Kidney glomerular epithelial cell (primary cell): ENCODE measurements at places on chromosomes 4 and X.

- no peak for DNase-seq
Observed at GRCh38 chrX:1596676-1597344, 5.4 kb downstream of the AKAP17A start.

GRCh38 chrX:47645530-47645929 is 4.8 kb downstream of the ELK1 start:
- no peak for DNase-seq

DNA sequence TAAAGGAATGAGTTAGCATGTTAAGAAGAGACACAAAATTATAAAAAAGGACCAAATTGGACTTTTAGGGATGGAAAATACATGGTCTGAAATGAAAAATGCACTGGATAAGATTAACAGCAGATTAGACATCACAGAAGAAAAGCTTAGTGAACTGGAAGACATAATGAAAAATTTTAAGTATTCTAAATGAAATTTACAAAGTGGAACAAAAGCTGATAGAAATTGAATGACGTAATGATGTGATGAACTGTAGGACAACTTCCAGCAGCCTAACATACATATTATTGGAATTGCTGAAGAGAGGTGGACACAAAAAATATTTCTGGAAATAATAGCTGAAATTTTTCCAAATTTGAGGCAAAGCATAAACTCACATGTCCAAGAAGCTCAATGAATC is 39.6 kb upstream of the GPR173 start:
- DNase-seq: no peak

DNA sequence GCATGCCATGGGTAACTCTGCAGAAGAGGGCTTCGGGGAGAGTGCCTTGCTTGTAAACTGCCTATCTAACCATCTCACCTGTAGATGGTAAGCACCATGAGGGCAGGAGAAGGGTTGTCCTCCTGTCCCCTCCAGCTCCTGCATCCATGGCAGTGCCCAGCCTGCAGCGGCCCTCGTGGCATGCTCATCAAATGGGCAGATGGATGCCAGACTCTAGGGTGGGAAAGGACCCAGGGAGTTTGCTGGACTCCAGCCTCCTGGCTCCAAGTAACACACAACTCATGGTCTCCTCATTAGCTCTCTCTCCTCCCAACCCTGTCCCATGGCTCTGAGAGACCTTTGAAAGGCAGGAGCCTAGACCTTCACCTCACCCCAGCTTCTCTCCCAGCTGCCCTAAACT is 29.7 kb upstream of the CRMP1 start:
- DNase-seq: no peak

GRCh38 chr4:74223098-74223497 is 65.2 kb downstream of the MTHFD2L start:
- DNase-seq: no peak

GRCh38 chrX:74614093-74614909 is at the start of gene RLIM:
Gene RLIM (minus strand): TSS chrX:74614624. CDS start chrX:74595977, 18,647 bp downstream.
- peak; percentile 77 for DNase-seq

DNA sequence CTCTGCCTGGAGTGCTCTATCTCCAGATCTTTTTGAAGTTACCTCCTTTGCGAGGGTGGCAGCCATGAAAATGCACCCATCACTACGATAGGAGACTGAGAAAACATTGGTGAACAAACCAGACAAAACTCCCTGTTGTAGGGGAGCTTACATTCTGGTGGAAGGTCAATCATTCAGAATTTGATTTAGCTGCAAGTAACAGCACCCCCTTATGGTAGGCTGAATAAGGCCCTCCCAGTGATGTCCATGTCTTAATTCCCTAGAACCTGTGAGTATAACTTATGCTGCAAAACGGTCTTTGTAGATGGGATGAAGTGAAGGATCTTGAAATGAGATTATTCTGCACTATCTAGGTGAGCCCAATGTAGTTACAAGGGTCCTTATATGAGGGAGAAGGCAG is 5.6 kb upstream of the TEC start:
- no peak for DNase-seq

GRCh38 chr4:139300431-139301112 is 733 bp upstream of the NAA15 start:
- DNase-seq: peak; percentile 78

DNA sequence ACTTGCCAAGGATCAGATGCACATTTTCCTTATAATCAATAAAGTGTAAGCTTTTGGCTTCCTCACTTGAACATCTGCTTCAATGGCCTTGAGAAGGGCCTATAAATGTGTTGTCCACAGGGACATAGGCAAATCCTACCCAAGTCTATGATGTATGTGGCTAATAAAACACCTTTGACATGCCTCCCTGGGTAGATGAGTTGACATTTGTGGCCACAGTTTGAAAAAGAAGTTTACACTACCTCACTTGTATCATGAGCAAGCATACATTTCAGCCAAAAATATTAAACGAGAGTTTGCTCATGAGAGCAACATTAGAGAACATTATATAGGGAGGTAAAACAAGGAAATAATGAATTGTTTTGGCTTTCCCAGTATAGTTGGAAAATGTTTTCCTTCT is 1067.7 kb downstream of the C4orf33 start:
- DNase-seq: no peak

GRCh38 chrX:23720117-23720677 is 22.9 kb downstream of the ACOT9 start:
- DNase-seq: no peak

DNA sequence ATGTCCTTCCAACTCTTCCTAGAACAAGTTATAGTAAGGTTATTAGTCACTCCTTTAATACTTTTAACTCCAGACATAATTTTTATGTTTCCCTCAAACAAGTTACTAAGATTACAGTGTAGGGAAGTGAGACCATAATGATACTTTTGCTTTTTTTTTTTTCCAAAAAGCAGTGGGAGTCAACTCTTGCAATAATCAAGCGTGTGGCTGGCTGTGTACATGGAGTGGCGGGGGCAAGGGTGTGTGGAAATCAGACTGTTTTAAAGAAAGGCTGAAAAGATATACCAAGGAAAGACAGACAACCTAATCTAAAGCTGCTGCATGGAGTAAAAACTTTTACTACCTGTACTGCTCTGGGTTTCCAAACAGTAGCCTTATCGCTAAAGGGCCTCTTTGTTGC is 4.1 kb downstream of the NOA1 start:
- no peak for DNase-seq

DNA sequence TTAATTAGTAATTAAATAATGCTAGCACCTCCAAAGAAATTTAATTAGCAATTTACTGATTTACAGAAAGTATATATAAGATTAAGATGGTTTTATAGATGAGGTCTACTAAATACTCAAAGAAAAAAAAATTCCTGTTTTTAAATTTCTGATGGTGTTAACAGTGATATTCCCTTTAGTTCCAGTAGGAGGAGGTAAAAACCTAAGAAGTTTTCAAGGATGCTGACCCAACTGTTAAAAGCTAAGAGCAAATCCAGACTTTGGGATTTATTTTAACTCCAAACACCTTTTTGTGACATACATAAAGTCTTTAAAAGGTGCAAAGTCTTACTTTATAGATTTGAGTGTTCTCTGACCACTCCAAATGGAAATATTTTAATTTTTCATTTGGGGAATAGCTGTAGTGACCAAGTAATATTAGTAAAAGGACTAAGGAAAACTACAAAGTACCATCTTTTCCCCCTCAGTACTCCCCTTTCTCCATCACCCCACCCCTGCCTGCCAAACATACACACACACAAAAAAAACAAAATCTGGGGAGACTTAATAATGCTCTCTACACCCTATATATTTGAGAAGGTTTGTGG is 34.2 kb upstream of the CSN1S1 start:
- DNase-seq: no peak

- DNase-seq: peak; percentile 27
Observed at GRCh38 chr4:174467107-174467506, 55.2 kb downstream of the HPGD start.

- no peak for DNase-seq
Observed at GRCh38 chrX:1262369-1262768, 6.2 kb upstream of the CSF2RA start.

GRCh38 chr4:109295081-109295480 is 7.4 kb downstream of the COL25A1 start:
- no peak for DNase-seq

DNA sequence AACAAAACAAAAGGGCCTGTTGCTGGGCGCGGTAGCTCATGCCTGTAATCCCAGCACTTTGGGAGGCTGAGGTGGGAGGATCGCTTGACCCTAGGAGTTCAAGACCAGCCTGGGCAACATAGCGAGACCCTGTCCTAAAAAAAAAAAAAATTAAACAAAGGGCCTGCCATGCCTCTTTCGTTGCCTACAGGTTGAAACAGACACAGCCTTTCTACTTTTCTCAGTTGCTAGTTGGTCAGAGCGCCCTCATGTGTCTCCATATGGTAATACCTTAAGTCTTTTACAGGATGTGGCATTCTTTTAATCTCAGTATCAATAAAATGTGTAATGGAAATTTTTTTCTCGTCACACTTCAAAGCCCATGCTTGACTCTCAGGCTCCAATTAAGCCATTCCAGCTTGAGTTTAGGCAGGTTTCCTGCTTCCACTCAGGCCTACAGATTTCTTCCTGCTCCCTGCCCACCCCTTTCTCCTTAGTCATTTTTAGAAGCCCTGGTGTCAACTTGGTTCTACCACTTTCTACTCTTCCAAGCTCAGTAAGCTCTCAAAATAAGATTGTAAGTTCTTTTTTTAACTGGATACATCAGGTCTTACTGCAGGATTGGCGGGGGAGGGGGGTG is 4.6 kb upstream of the SOWAHD start:
- peak; percentile 5 for DNase-seq

GRCh38 chrX:65706041-65706828 is 38.8 kb downstream of the MSN start:
- DNase-seq: peak; percentile 65

GRCh38 chr4:129046055-129046959 is 47.0 kb downstream of the SCLT1 start:
- DNase-seq: no peak

DNA sequence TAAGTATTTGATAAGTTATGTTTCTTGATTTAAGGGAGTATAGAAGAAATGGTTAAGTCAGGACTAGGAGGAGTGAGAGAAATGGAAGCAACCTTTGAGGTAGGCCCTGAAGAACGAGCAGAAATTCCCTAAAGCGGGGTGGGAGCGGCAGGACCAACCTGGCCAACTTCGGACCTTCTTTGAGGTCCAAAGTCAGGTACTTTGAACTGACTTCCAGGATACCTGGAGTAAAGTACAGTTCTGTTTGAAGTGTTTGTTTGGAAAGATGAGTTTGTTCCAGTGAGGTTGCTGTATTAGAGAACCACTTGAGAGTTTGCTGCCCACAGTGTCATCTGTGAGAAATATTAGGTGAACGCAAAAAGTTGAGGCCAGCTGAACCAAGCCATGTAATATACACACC is 11.7 kb downstream of the RNF4 start:
- DNase-seq: no peak

GRCh38 chr4:75030028-75030427 is 97.1 kb downstream of the PARM1 start:
- DNase-seq: no peak

DNA sequence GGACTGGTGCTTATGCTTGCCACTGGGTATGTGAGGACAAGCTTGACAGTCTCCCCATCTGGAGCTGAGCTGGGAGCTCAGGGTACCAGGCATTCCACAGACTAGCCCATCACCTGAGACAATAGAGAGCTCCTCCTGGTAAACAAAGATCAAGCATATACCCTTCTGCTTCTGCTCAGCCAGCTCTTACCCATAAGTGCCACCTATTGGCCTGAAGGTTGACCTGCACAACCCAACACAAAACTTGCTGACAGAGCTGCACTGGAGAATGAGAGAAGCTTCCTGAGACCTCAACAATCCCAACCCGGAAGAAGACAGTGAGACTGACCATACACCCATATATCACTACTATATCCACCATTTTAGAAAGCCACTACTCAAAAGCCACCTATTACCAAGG is 1049.2 kb upstream of the INTU start:
- no peak for DNase-seq

DNA sequence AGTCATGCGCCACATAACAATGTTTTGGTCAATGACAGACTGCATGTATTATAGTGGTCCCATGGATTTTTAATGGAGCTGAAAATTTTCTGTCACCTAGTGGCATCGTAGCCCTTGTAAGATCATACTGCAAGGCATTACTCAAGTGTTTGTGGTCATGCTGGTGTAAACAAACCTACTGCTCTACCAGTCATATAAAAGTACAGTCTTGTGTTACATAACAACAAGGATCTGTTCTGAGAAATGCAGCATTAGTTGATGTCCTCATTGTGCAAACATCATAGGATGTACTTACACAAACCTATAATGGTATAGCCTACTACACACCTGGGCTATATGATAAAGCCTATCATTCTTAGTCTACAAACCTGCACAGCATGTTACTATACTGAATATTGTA is 34.6 kb downstream of the COX18 start:
- no peak for DNase-seq

DNA sequence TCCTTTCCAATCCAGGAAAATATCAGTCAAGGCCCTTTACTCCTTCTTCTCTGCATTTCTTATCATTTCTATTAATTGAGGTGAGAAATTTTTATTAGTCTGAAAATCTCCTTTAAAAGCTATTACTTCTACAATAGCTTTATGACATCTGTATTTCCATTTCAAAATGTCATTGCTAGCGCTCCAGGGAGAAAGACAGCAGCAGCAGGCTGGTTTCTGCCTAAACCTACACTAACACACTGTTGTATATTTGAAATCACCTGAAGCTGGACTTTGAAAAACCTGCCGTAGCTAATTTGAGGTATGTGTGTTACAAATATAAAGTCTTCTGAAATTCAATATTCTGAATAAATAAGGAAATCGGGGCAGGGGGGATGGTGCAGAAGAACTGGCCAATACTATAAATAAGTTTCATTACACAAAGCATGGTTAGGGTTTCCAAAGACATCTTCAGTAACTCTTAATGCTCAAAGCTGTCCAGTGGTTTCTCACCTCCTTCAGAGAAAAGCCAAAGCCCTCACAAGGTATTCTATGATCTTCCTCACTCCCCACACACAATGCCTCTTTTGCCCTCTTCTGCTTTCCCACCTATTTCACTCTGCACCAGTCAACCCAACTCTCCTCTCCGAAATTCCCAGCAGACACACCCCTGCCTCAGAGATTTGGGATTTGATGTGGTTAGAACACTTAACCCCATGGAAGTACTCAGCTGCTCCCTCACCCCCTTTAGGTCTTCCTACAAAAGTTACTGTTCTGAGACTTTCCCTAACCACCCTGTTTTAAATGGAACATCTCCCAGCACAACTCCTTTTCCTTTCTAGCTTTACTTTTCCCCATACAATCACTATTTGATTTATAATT is 122.7 kb downstream of the PPP3CA start:
- DNase-seq: no peak

- no peak for DNase-seq
Observed at GRCh38 chr4:26077756-26078155, 163.7 kb downstream of the SMIM20 start.

DNA sequence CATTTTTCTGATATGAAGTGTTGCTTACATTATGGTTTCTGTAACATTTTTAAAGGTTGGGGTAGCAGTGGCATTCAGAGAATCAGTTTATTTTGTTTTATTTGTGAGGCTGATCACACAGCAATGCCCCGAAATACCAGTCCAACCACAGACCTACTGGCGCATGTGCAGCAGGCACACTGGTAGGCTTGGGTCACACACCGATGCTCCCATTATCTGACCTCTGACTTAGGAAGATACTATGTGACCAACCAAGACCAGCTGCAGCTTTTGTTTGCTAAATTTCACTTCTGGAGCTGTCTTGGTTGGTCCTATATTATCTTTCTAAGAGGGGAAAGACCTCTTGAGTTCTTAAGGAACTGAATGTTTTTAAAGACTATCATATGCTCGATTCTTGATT is 18.7 kb downstream of the PGM2 start:
- no peak for DNase-seq

GRCh38 chr4:107736037-107736436 is 16.0 kb upstream of the PAPSS1 start:
- DNase-seq: no peak
